NCI-H2107 (cell line): ENCODE measurements at places on chromosomes 1 and 21.

GRCh38 chr1:174839211-174839610 is 160.5 kb upstream of the CACYBP start:
- DNase-seq = no peak

DNA sequence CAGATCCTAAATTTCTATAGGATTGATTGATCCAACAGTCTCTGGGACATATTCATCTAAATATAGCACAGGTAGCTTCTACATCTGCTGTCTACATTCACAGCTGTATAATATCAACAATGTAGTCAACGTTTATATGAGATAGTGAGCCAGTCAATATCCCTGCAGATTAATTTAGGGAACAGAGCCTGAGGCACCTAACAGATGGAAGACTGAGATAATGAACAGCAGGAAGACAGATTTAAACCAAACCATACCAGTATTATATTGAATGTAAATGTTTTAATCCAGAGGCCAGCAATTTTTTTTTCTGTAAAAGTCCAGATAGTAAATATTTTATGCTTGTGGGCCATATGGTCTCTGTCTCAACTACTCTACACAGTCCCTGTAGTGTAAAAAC is 2072.4 kb downstream of the MRPL39 start:
- DNase-seq = no peak

GRCh38 chr1:24856787-24857506 is 73.1 kb downstream of the RUNX3 start:
- DNase-seq = no peak

GRCh38 chr1:38576241-38576640 is 283.3 kb downstream of the RRAGC start:
- no peak for DNase-seq

GRCh38 chr1:4076346-4076745 is 176.3 kb upstream of the C1orf174 start:
- DNase-seq = no peak

DNA sequence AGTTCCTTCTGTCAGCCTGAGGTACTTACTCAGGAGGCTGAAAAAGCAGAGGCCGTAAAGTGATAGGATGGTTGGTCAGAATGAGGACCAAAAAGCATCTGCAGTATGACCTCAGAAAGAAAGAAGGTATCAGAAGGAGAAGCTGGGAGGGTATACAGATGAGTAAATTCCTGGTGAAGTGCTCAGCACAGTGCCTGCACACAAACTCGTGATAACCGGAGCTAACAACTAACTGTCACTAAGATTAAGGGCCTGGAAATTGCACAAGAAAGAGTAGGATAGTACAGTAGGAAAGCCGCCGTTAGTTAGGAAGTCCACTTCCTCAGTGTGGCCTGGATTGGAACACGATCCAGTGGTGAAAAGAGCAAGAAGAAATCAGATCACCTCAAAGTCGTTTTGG is 62.6 kb downstream of the VPS26C start:
- DNase-seq = no peak

DNA sequence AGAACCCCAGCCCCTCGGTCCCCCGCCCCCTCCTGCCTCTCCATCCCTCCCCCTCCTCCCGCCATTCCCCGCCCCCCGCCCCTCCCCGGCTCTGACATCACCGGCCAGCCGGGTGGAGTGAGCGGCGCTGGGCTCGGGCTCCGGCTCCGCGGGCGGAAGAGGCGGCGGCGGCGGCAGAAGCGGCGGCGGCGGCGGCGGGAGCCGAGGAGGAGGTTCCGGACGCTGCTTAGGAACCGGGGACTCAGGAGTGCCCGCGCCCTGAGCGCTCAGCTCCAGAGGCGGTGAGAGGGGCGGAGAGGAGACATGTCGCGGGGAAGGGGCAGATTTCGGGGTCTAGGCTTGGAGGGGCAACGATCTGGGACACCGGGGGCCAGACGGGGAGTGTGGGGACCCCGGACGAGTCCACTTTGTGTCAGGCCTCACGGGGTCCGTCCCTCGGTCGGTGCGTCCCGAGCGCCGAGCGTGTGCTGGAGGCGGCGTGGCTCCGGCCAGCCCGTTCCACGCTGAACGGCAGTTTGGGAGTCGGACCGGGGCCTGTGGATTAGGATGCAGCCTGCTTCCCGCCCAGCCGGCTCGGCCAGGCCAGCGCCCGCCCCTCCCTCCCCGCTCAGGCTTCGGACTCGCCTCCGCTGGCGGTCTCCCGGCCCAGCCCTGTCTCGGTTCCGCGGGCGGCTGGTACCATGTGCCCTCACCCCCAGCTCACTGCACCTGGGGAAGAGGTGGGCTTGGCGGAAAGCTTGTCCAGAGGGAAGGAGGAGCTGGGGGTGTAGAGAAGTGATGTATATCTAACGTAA is at the start of gene PEA15:
TSS of gene PEA15 (plus strand) at position 143 of the 794 bp plus-strand sequence. CDS start 6,161 bp downstream, outside the sequence.
- peak; percentile 61 for DNase-seq

GRCh38 chr1:46044116-46044515 is 88.3 kb downstream of the PIK3R3 start:
- DNase-seq = no peak

GRCh38 chr1:199261328-199261727 is 622.5 kb downstream of the PTPRC start:
- DNase-seq = no peak

- DNase-seq = no peak
Observed at GRCh38 chr1:229266832-229267500, 3.9 kb upstream of the RAB4A start.

- DNase-seq = no peak
Observed at GRCh38 chr1:56413671-56414199, 165.6 kb downstream of the PLPP3 start.

DNA sequence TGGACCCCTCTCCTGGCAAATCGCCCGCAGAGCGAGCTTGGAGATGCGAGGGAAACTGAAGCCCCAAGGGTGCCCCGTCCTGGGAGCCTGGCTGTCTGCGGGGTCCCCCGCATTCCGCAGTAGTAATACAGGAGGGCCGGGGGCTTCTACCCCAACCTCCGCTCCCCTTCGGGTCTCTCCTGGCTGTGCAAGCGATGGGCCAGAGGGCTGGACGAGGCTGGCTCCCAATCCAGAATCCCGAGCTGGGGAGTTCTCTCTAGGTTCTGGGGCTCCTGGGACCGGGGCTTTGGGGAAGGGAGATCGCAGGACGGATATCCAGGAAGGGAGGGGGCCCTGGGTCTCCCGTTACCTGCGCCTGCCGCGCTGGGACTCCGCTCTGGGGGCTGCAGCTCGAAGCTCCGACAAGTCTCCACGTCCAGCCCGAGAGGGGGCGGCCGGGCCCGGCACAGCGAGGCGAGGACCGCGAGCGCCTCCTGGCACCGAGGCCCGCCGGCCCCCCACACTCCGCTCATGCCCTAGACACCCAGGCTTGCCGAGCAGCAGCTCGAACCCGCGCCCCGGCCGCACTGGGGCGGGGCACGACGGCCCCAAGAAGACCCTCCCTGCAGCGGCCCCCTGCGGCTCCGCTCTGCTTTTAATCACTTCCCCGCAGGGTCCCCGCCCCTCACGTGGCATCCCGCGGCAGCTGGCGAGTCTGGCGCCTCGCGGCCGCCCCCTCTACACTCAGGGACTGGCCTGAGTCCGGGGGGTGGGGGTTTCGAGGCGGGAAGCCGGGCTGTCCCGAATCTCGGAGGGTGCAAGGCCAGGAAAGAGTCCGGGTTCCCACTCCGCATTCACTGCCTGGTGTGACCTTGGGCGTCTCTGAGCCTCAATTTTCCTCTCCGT is at the start of gene SYT6:
TSS of gene SYT6 (minus strand) at position 609 of the 885 bp plus-strand sequence. CDS start at position 512, 97 bp downstream.
- no peak for DNase-seq

GRCh38 chr1:26542771-26543451 is 13.3 kb downstream of the RPS6KA1 start:
- DNase-seq = no peak

- DNase-seq = no peak
Observed at GRCh38 chr1:226158983-226159382, 27.6 kb downstream of the ACBD3 start.

DNA sequence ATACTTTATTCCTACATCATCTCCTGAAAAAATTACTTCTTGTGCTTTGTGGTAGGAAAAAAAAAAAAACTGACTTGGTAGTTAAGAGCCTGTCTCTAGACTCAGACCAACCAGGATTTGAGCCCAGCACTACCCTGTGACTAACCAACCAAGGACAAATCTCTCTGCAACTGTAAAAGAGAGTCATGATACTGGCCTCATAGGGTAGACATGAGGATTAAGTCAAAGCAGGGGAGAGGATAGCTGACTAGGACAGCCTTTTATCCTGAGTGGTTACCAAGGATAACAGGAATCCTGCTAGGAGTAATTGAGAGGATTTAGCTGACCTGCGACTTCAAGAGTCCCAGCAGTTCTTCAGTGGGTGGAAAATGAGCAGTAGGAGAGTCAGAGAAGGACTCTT is 112.8 kb downstream of the C1orf21 start:
- no peak for DNase-seq

DNA sequence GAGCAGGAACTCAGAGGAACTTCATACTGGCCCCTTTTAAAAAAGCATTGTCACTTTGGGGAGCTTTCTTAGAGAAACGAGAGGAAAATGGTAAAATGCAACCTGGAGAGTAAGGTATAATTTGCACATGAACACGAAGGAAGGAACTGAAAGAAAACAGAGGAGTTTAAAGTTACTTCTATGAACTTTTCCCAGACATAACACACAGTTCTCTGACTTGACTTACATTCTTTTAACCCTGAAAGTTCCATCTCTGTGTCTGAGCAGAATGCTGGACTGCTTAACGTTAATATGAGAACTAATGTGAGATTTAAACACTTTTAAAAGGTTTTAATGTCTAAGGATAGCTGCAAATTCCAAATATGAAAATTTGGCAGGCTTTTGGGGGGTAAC is 102.3 kb downstream of the NFIA start:
- DNase-seq = no peak

DNA sequence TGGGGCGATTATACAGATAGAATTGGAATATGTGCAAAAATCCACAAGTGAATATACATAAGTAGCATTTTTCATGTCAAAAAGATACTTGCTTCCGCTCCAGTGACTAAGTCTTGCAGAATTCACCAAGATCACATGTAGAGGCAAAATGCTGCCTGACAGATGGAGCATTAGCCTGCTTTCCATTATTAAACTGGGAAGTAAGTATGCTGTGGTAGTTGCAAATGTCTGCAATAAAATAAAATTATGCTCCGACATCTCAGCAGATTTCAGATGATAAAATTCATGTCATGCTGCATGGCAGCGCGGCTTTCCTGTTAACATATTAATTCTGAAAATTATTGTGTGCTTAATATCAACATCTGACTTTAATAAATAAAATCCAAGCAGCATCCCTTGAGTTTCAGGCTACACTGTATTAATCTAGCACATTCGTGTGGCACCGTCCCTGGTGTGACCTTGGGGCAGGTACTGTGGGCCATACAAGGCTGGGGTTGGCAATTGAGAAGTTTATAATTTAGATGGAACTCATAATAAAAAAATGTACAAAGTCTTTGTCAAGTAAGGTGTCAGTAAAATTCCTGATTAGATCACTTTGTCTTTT is 366.4 kb upstream of the ZP4 start:
- no peak for DNase-seq

DNA sequence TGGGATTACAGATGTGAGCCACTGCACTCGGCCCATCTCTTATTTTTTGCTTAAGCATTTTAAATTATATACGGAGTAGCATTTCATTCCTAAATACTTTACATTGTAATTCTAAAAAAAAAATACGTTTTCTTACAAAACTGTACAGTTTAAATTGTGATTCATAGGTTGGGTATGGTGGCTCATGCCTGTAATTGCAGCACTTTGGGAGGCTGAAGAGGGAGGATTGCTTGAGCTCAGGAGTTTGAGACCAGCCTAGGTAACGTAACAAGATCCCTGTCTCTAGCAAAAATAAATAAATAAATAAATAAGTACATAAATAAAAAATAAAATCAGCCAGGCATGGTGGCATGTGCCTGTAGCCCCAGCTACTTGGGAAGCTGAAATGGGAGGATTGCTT is 24.6 kb downstream of the TBCE start:
- DNase-seq = no peak

GRCh38 chr21:23809573-23809972 is 1797.7 kb downstream of the MRPL39 start:
- no peak for DNase-seq

DNA sequence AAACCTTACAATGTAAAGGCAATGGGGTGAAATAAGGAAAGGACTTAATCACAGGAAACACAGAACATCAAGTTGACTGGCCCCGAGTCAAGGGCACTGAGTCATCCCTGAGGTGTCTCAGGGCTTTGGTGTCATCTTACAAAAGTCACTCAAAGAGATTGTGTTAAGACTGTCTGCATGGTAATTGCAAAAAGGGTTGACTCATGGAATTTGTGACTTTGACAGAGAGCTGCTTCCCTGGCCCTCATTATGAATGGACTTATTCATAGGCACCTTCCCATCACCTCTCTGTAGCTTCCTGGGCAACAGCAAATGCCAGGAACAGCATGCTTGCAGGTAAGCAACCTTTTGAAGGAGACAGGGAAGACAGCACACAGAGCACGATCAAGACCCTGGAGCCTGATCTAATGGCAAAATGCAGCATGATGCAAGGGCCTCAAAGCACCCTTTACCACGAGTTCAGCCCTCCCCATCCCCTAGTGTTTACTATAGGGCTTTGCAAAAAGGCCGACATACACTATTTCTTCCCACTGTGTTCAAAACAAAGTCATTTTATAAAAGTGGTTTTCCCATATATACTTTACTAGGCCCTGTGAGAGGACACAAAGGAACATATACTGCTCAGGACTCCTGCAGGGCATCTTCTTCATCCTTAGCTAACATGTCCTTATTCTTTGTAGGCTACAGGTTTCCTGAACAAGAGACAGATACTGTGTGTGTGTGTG is 17.1 kb downstream of the ZP4 start:
- no peak for DNase-seq

- no peak for DNase-seq
Observed at GRCh38 chr1:222706815-222707214, 5.5 kb downstream of the AIDA start.

GRCh38 chr1:21509351-21510112 is at the start of gene ALPL:
TSS of gene ALPL (plus strand) at chr1:21509423. CDS start at chr1:21554082, 44,659 bp downstream.
- DNase-seq = no peak

GRCh38 chr1:162976628-162977027 is 92.5 kb upstream of the RGS4 start:
- DNase-seq = no peak

DNA sequence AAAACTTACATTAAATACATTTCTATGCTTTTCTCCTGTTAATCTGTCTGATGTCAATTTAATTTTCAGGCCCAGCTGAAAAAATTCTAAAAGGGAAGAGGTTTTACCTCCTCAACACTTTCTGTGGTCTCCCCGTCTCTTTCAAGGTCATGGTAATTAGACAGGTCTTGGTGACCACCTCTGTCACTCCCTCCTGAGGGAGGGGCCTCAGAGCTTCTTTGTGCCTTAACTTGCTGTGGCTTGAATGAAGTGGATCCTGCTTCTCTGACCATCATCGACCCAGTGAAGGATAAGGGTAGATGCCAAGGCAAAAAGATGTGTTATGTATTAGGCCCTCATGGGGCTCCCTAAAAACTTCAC is 40.8 kb upstream of the OSBPL9 start:
- DNase-seq = no peak

- DNase-seq = no peak
Observed at GRCh38 chr1:101069158-101069557, 43.6 kb upstream of the DPH5 start.

GRCh38 chr1:193755441-193755840 is 569.0 kb upstream of the B3GALT2 start:
- DNase-seq = no peak
